ENCODE measurements at places on chromosomes 3 and 15.

DNA sequence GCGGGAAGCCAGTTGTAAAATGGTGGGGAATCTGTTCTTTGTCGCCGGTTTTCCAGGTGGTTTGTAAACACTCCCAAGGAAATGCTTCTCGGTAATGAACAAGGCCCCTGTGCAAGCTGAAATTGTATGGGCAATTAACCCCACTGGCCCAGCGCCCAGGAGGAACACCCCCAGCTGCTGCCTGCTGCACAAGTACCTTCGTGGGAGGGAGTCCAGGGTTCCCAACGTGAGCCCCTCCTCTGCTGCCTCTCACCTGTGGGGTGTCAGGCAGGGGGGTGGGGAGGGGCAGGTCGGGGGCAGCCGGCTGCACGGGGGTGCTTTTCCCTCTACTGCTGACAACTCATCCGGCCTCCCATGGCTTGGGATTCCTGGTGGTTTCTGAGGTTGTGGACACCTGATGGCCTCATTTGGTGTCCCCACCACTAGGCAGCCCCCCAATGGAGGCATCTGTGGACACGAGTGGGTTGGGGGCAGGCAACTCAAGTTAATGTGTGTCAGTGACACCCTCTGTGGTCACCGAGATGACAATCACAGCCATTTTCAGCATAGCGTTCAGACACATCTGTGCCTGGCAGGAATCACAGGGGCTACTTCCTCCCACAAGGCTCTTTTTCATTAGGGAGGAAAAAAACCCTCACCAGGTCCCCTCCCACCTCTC, 35.6 kb upstream of the PRR23E start:
- DNase-seq, result no peak

DNA sequence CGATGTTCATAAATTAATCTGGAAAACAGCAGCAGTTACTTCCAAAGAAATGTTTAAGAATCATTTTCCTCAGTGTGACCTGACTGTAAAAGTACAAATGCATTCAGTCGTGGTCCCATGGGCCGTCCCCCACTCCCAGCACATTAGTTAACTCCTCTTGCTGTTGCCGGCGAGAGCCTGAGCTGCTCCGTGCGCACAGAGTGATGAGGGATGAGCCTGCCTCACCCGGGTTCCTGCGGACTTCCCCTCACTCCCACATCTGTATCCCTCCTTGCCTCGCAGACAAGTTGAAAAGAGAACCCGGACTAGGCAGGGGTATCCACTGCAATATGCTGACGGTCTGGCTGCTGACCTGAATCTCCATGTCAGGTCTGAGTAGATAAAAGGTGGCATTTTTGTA, 861.7 kb upstream of the NR2F2 start:
- peak; percentile 8 for DNase-seq

- DNase-seq, result no peak
Observed at GRCh38 chr3:61702453-61702852, 141.1 kb downstream of the PTPRG start.

- DNase-seq, result no peak
Observed at GRCh38 chr15:99845009-99845408, 111.8 kb upstream of the LYSMD4 start.

DNA sequence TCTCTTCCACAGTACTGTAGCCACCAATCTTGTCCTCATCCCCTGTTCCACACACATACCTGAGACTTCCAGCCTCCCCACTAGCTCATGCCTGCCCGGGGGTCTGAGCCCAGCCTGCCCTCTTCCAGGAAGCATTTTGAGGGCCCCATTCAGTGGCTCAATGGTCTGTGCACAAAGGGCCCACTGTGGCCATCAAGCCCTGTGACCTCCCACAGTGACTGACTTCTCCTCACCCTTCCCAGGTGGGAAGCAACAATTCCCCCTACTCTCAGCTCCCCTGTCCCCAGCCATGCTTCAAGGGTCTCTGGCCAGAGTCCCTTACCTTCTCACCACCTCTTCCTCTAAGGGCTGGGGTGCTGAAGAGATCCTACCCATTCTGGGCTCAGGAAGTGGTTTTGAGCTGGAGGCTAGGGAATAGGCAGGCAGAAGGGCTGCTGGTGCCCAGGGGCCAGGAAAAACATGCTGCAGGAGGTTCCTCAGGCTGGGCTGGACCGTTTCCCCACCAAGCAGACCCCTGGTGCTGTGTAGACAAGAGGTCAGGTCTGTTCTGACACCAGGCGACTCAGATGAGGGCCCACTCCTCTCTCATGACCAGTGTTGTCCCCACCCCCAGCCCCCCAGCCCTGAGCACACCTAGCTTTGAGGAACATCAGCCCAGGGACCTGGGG, 3.0 kb upstream of the KLF15 start:
- DNase-seq, result no peak

- DNase-seq, result no peak
Observed at GRCh38 chr15:37682304-37682703, 252.1 kb upstream of the TMCO5A start.

- no peak for DNase-seq
Observed at GRCh38 chr15:61237400-61237799, 8.3 kb upstream of the RORA start.

GRCh38 chr3:115623044-115623868, at the start of gene GAP43:
TSS of gene GAP43 (plus strand) at chr3:115623510. CDS start at chr3:115623690, 180 bp downstream.
- peak; percentile 39 for DNase-seq

DNA sequence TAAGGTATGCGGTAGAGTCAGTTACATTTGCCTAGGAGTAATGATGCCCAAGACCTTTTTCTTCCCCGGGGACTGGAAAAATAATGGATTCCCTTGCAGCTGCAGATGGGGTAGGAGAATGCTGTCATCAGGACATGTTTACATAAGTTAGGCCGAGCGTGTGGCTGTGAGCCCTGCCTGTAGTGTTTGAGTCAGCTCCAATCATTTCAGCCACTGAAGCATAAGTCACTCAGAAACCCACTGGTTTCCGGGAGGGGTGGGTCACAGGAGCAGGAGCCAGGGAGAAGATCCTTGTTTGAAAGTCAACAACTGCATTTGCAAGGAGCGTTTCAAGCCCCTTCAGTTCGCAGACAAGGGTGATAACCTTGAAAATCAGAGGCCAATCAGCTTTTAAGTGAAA, 562.3 kb downstream of the MCTP2 start:
- DNase-seq, result peak; percentile 3

- no peak for DNase-seq
Observed at GRCh38 chr3:169246158-169246557, 417.4 kb downstream of the MECOM start.

DNA sequence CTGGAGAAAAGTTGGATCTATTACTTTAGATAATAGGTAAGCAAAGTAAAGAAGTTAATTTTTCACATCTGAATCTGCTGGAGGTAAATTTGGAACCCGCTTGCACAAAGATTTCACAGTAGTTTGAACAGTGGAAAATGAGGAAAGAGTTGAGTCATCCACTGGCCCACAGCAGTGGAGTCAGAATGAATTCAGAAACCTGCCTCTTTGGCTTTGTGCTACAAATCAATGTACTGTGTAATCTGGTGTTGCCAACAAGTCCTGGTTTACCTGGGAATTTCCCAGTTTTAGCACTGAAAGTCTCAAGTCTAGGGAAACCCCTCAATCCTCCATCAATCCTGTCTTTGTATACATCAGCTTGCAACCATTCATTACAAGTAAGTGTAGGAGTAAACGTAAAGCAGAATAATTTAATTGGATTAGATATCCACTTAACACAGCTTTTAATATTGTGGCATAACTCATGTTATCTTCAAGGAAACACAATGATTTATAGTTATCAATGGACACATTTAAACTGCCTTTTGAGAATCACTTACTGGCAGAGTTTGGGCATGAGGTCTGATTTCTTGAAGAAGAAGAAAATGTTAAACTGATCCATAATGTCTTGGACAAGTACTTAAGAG, 100.6 kb downstream of the DCLK3 start:
- no peak for DNase-seq

DNA sequence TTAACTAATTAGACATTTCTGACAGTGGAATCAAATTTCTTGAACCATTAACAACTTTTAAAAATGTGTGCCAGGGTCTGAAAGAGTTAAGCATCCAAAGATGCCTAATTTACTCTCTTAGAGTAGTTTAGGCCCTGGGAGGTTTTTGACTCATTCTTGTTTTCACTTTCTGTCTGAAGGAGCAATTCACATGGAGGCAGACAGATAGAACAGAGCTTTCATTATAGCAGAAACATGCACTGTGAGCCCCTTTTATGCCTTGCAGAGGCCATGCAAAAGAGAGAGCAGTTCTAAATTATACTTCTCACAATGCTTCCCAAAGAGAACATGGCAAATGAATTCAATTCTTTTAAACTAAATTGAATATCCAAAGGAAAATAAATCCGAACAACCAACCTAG, 554.8 kb downstream of the MFSD1 start:
- no peak for DNase-seq
